ENCODE measurements at places on chromosomes 5 and 9.

DNA sequence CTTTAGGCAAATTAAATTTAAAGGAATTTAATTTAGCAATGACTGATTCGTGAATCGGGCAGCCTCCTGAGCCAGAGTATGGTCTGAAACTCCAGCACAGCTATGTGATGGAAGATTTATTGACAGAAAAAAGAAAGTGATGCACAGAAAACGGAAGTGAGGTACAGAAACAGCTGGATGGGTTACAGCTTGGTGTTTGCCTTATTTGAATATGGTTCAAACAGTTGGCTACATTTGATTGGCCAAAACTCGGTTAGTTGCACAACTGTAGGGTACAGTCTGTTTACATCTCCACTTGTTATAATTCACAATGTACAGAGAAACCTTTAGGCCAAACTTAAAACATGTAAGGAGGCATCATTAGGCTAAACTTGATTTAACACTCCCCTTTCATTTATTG, 1716.1 kb upstream of the C9orf72 start:
- DNase-seq: no peak

GRCh38 chr9:92404042-92404836, at the start of gene OGN:
Gene OGN (minus strand): TSS chr9:92404578. CDS start chr9:92403407, 1,171 bp downstream.
- DNase-seq: no peak

DNA sequence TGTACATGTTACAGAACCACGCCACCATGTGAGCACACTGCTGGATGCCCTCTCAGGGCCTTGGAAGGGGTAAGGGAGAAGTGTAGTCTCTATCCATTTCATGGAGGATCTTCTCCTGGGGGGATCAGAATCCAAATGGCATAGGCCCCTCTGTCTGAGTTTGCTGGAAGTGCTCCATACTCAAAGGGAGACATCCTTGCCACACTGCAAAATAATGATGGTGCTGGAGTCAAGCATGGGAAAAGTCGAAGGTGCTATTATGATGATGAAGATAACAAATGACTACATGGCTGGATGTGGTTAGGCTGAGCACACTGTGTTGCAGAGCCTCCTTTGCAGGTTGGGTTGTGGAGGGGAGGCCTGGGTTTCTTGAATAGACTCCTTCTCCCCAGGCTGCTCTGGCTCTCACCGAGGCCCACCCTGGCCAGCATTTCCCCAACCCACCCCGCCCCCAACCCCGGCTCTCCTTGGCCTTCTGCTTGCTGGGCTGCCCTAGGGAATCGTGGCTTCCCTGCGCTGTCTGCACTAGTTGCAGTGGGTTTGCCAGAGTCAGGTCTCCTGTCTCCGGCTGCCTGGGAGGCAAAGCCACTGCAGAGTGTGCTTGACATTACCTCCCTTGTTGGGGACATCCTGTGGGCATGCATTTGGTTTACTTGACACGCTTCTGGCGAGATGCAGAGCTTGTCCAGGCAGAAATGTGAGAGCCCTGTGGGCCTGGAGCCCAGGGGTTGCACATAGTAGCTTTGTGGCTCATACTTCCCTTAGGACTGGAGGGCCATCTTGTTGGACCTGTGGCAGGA, 3.0 kb downstream of the MVB12B start:
- DNase-seq: peak; percentile 71

DNA sequence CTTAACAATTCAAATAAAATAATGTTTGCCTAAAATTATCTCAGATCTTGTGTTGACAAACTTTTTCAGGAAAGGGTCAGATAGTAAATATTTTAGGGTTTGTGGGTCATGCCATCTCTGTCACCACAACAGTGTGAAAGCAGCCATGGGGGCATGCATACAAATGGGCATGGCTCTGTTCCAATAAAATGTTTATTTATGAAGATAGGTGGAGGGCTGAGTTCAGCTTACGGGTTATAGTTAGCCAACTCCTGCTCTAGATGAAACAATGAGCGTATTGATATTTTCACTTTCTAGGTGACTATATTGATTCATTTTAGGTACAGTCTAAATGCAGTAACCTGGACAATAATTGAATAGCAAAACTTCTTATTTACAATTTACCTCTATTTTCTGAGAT, 533.8 kb upstream of the CLINT1 start:
- no peak for DNase-seq

DNA sequence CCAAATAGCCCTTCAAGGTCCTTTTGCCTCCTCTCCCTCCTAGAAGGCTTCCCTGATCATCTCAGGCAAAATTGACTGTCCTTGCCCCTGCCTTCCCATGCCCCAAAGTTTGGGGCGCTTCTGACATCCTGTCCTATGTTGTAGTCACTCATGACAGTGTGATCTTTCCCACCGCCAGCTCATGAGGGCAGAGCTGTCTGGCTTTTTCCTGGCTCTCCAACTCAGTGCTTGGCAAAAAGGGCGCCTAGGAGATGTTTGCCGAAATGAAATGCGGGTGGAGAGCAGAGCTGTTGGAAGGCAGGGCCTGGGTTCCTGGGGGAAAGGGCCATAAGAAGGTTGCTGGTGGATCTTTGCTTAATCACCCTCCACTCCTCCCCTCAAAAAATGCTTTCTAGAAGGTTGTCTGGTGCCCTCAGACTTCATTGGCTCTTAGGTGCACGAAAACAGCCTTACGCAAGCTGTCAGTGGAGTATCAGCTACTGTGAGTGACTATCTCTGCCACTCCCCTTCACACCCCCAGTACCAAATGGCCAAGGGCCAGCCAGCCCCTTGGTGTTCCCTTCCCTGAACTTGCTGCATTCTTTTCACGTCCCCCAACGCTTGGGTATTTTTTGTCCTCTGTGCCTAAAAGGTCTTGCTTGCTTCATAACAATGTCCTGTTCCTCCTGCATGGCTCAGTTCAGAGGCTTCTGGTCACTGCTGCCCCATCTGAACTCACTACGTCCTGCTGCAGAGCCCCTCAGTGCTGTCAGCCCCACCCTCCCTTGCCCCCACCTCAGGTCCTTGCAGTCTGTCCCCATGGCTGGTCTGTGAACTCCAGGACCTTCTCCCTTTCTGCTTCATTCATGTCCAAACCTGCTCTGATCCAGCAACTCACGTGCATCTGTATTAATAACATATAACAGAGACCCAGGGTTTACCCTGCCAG, 2.6 kb upstream of the SLC25A51 start:
- DNase-seq: no peak

DNA sequence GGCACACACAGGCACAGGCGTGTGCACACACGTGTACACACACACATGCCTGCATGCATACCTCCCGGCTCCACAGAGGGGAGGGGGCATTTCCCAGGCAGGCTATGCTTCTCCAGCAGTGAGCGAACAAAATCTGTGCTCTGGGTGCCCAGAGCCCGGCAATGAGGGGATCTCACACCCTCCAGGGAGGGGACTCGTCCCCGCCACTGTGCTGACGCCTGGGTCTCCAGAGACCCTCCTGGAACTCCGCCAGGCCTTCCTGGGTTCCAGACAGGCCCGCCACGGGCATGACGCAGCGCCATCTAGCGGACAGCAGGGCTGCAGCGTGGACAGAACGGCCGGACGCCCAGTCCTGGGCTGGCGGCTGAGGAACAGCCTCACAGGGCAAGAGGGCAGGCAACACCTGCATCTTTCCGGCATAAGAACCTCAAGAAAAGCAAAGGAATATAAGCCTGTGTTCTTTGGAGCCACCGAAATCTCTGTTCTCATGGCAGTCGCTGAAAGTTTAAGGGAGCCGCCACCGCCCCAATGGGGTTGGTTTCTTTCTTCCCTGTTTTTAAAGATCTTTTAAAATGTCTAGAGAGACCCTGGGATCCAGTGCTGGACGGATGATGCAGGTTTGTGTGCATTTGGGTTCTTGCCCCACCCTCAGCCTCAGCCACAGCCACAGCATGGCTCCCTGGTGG, 135.6 kb upstream of the PPP1R26 start:
- DNase-seq: peak; percentile 20

GRCh38 chr5:126542441-126542840, 52.6 kb downstream of the ALDH7A1 start:
- DNase-seq: no peak

GRCh38 chr9:83342731-83343130, 195.5 kb downstream of the FRMD3 start:
- no peak for DNase-seq

GRCh38 chr9:37350486-37351190, 71.9 kb upstream of the GRHPR start:
- DNase-seq: no peak

- DNase-seq: no peak
Observed at GRCh38 chr5:120614531-120615180, 150.6 kb downstream of the PRR16 start.

GRCh38 chr9:136339958-136340310, 12.6 kb downstream of the GPSM1 start:
- DNase-seq: no peak

GRCh38 chr5:89187883-89188465, 305.0 kb upstream of the MEF2C start:
- no peak for DNase-seq

DNA sequence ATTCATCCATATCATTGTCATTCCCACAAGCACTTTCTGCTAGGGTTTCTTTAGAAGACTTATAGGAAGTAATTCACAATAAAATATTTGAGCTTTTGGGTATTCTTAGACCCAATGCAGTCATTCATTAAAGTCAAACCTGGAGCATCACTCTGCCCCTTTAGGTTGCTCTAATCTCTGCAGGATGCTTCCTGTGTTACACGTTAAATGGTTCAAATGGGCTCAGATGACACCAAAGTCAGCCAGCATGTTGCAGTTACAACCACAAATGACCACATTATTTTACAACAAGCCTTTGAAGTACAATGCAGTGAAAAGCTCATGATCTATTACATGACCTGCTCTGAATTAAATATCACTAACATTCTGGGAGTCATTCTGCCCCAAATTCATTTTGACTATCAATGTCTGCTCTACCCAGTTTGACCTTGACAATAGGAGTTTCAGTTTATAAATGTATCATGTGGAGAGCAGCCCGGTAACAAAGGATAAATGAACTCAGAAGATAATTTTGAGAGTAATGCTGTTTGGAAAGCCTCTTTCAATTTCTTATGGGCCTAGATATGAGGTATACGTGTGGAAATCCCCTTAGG, 668.6 kb upstream of the DMAC1 start:
- DNase-seq: no peak

Data from lower leg skin (tissue), 4 donors.